Urinary bladder (tissue), 4 donors: ENCODE measurements at places on chromosomes 7 and 10.
A peak's percentile ranks its signal among the peaks of the same experiment; 100 is the strongest.

GRCh38 chr10:94420516-94420915 is 18.2 kb downstream of the TBC1D12 start:
- DNase-seq: no peak

DNA sequence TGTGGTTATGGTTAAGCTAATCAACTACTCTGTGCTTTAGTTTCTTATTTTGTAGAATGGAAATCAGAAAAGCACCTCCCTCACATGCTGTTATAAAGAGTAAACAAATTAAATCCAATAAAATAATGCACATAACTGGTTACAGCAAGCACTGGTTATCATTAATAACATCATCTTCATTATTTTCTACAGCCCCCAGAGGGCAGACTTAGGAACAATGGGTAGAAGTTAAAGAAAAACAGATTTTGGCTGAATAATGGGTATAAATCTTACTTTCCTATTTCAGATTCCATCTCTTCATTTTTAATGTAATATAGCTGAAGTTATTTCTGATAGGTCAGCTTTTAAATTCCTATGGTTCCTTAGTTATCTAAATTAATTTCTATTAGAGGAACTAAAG is 126.5 kb downstream of the DOCK4 start:
- no peak for DNase-seq

GRCh38 chr7:155807789-155808548 is 4.3 kb downstream of the SHH start:
- DNase-seq: no peak

- DNase-seq: no peak
These were observed 57.8 kb downstream of the ANKMY2 start for GRCh38 chr7:16587790-16588189.

DNA sequence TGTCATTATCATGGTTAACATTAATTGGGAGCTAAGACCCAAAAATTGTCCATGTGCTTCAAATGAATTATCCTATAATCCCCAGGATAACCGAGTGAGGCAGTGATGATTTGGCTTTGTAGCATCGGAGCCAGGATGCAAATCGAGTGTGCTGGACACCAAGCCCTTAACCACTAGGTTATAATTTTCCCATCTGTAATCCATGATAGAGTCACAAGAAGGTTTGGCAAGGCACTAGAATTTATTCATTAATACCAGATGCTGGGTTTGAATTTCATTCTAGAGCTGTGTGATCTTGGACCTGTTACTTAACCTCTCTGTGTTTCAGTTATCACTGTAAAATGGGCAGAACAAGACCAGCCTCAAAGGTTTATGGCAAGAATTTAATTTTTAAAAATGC is 21.0 kb upstream of the ITGB1 start:
- DNase-seq: no peak

- peak; percentile 15 for DNase-seq
These were observed 113.4 kb downstream of the SEM1 start for GRCh38 chr7:96596120-96596826.

GRCh38 chr7:121837462-121837861 is 35.5 kb upstream of the PTPRZ1 start:
- DNase-seq: no peak

DNA sequence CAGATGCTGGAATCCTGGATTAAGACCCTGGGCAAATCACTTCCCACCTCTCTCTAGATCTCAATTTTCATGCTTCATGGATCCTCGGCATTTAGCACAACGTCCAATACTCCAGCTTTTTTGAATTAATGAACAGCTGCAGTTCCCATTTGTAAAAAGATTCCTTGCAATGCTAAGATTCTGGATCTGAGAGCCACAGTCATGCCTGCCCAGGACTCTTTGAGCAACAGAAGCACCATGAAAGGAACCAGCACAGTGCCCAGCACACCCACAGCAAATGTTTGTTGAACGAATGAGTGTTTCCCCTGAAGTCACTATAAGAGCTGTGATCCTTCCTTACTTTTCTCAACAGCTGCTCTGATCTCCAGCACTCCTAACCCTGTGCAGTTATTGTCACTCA is 20.8 kb upstream of the DDIT4 start:
- no peak for DNase-seq

DNA sequence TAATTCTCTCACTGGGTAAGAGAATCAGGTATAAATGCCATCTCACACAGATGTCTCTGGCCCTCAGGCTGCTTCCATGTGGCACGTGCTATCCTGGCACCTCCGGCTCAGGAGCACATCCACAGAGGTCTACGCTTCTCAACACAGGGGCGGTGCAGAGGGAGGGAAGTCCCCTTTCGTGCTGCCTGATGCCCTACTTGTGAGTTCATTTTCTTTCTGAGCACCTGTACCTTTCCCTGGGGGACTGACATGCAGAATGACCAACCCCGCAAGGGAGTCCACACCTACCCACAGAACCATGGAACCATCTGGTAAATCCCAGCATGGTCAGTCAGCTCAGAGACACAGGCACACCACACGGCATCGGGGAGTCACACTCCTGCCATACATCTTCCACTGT is 99.0 kb upstream of the SAMD8 start:
- no peak for DNase-seq

GRCh38 chr10:125048094-125048864 is 106.4 kb downstream of the ZRANB1 start:
- DNase-seq: no peak

DNA sequence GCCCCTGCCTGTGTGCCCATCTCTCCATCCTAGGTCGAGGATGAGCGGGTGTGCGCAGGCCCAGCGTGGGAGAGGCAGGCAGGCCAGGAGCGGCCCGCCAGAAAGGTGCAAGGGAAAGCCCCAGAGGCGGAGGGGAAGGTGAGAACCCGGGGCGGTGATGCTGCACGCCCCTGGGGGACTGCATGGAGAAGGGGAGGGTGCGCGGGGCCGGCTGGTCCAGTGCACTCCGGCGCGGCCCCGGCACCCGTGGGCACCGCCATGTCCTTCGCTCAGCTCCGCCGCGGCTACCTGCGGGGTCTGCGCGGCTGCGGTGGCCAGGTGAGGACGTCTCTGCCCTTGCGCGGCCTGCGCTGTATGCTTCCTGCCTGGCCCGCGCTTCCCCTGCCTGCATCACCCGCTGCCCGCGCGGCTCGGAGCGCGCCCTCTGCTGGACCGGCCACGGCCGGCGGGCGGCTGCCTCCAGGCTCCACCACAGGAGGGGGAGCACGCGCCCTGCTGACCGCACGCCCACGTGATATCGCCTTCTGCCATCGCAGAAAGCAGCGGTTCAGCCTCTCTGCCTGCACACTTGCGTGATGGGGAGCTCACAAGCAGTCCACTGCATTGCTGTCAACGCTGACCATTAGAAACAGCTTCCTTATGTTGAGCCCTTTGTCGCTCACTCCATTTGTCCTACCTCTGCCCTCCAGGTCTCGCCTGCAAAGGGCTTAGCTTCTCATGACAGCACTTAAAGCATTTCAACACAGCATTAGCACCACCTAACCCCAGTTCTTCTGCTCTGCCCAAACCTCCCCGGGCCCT is 73.9 kb downstream of the CXCL12 start:
- peak; percentile 33 for DNase-seq

- DNase-seq: no peak
These were observed 62.2 kb downstream of the SAMD9 start for GRCh38 chr7:93055543-93056107.

GRCh38 chr7:107597582-107597916 is 17.5 kb downstream of the BCAP29 start:
- DNase-seq: no peak

DNA sequence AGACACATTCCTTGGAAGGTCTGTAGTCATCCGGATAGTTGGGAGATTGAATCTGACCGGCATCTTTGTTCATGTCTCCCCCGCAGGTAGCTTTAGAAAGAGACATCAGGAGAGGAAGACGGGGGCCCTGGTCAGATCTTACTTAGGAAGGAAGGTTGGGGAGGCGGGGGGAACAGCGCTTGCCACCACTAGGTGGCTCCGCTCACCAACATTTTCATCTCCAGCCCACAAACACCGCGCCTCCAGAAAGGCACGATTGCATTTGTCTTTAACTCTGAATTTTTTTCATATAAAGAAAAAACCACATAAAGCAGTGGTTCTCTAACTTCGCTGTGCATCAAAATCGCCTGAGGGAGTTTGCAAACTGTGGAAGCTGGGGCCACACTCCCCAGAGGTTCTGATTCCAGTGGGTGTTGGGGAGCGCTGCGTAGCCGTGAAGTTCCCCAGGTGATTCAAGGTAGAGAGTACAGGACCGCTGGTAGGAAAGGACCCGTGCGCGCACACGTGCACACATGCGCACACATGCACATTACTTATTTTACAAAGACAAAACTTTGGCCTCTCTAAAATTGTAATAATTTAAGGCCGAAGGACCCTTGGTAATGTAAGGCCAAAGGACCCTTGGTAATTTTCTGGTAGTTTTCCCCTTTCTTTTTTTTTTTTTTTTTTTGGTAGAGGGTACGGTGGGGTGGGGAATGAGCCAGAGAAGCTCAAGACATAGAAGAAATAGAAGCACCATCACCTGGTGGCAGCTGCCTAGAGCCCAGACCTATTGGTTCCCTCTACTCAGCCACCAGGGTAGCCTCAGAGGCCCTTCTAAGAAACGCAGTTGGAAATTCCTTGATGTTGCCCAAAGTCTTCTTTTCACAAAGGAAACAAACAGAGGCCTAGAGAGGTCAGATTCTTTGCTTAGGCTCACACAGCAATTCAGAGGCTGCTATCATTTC is 37.4 kb upstream of the OPALIN start:
- no peak for DNase-seq

DNA sequence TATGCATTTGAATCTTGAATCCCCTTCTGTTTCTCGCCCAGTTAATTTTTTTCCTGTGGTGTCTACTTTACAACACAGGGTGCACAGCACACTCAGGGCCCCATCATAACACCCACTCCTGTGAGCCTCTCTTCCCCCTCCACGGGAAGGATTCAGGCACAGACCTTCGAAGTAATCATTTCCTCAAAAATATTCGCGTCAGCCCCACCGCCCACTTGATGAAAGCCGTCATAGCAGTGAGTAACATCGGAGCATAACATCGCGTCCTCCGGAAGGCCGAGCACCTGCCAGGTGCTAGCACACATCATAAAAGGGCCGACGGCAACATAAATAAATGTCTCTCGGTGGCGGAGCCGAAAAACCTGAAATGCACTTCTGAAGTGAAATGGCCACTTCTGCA is 201.7 kb upstream of the ADARB2 start:
- no peak for DNase-seq

- no peak for DNase-seq
These were observed 5.2 kb upstream of the BTBD16 start for GRCh38 chr10:122265896-122266295.

GRCh38 chr7:156067156-156067555 is 254.9 kb upstream of the SHH start:
- no peak for DNase-seq

DNA sequence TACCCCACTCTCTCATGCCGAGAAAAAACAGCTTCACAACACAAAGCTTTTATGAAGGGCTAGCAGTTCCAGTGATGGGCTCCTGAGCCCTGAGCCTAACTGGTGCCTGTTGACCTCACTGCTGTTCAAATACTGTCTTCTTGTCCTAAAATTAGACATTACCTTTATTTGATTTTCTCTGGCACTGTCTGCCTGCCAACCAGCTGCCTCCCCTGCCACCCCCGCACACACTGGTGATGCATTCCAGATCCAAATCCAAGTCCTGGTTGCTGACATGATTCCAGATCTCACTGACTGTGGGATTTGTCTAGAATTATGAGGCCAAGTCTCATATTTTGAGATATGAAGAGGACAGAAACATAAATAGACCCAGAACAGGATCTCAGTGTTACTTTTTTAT is 816.2 kb downstream of the NRG3 start:
- DNase-seq: no peak

GRCh38 chr7:137458399-137458798 is 114.9 kb upstream of the PTN start:
- DNase-seq: no peak

- DNase-seq: no peak
These were observed 6.0 kb downstream of the TSC22D4 start for GRCh38 chr7:100472854-100473499.

- DNase-seq: no peak
These were observed 1.6 kb downstream of the PPP3CB start for GRCh38 chr10:73494213-73494612.

- peak; percentile 29 for DNase-seq
These were observed 119.5 kb downstream of the CPED1 start for GRCh38 chr7:121107923-121108498.

DNA sequence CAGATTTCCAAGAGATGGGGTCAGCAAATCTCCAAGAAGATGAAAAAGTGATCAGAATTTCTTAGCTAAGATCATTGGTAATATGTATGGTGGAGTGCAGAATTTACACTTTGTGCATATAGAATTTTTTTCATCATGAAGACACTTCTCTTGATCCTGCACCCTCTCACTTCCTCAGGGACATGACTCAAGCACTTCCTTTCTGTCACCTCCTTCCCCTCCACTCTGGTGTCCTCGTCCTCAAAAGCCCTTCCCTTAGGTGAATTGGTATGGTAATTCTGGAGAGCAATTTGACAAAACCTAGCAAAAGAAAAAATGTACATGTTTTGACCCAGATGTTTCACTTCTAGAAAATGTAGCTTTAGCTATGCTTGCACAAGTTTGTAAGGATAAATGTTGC is 18.1 kb downstream of the CALN1 start:
- DNase-seq: no peak

DNA sequence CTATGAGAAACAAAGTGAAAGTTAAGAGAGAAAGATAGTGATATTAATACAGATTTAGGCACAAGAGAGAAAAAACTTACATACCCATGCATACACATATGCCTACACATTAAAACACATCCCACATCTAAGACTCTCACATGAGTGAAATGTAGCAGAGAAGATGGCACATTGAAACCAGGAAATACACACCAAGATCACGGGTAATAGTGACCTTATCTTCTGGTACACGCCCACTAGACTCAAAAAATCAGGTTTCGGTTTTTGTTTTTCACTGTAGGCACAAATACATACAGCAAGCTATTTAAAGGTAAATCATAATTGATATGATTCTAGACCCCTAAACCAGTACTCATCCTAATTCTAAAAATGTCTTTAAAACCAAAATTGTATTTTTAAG is 225.2 kb upstream of the TAC1 start:
- no peak for DNase-seq

DNA sequence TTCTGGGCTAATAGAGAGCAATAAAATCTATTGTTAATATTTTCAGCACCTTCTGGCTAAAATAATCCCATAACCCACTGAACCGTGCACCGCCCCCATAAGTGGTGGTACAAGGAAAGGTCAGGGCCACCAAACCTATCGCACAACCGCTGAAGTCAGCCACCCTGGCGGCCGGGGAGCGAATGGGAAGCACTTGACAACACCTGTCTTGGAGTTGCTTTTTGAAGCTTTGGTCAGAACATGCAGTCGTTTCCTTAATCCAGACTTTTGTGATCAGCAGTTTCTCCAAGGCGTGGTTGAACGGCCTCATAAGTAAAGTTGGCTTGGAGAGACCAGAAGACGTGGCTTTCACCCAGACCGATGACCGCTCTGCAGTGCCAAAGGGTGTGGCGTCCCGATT is 97.4 kb downstream of the DNAJB6 start:
- DNase-seq: no peak

GRCh38 chr7:127793582-127793981 is 141.6 kb downstream of the SND1 start:
- DNase-seq: no peak
